ENCODE measurements at places on chromosomes 4 and X.

GRCh38 chr4:152357206-152357605, 178.7 kb downstream of the FBXW7 start:
- DNase-seq, result no peak

DNA sequence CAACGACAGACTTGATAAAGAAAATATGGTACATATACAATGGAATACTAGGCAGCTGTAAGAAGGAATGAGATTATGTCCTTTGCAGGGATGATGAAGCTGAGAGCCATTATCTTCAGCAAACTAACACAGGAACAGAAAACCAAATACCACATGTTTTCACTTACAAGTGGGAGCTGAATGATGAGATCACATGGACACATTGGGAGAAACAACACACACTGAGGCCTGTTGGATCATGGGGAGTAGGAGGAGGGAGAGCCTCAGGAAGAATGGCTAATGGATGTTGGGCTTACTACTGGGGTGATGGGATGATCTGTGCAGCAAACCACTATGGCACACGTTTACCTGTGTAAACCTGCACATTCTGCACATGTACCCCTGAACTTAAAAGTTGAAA, 209.7 kb downstream of the SPRY1 start:
- no peak for DNase-seq

DNA sequence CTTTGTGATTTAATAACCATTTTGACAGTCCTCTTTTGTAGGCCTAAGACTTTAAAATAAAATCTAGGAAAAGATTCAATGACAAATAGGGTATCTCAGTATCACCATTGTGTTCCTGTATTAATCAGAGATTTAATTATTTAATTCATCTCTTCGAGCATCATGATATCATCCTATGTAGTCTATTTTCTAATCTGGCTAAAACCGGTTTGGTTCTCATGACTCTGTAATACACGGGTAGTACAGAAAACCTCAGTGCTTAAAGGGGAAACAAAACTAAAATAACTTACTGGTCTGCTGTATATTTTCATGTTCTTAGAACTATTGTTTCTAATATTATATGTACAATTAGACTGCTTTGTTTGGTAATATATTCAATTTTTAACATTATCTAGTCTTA, 23.7 kb upstream of the FBXW7 start:
- DNase-seq, result no peak

- no peak for DNase-seq
Observed at GRCh38 chr4:4260185-4260751, 12.2 kb upstream of the TMEM128 start.

- no peak for DNase-seq
Observed at GRCh38 chrX:131063613-131064012, 5.5 kb downstream of the ARHGAP36 start.

DNA sequence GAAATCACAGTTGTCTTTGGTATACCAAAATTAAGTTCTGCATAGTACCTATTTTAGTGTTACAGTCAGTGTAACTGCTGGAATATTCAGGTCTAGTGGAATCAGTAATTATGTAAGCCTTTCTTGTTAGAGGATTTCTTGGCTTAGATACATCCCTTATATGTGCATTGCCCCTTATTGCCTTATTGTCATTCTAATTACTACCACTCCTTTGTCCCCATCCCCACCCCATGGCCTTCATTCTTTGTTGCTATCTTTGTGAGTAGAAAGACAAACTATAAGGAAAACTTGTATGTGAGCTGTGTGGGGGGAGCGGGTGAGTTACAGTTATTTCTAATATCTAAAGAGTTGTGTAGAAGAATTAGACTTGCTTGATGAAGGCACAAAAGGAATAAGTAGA, 36.9 kb upstream of the RPA4 start:
- no peak for DNase-seq

- no peak for DNase-seq
Observed at GRCh38 chrX:146264763-146265375, 447.2 kb downstream of the SLITRK2 start.

- DNase-seq, result no peak
Observed at GRCh38 chr4:79597266-79597665, 189.2 kb upstream of the GK2 start.

DNA sequence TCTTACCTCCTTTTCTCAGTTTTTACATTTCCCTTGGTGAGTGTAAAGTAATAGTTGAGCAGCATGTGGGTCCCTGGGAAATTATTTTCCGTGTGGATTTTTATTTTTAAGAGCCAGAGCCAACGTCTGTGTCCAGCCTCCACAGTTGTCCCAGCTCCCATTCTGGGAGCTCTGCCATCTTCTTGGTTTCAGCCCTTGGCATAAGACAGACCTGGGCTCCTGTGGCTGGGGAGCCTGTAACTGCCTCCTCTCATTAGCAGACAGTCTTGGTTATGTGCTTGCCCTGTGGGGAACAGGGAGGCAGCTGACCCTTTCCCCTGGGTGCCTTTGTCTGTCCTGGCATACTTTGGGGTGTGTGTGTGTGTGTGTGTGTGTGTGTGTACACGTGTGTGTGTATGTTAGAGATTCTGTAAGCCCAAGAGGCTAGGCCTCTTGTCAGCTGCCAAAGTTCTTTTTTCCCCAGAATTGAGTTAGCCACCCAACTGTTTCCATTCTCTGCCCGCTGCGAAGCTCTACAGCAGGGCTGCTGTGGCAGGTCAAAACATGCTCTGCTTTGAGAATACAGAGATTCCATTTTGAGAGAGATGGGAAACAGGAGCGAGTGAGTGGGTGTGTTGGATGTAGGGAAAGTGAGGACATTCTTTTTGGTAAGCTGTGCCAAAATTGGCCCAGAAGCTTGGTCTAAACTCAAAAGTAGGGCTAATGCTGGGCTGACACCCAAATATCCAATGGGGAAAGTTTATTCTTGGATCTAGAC, 140.7 kb downstream of the TMEM164 start:
- DNase-seq, result no peak

- DNase-seq, result no peak
Observed at GRCh38 chr4:86472377-86473019, 112.6 kb upstream of the MAPK10 start.

DNA sequence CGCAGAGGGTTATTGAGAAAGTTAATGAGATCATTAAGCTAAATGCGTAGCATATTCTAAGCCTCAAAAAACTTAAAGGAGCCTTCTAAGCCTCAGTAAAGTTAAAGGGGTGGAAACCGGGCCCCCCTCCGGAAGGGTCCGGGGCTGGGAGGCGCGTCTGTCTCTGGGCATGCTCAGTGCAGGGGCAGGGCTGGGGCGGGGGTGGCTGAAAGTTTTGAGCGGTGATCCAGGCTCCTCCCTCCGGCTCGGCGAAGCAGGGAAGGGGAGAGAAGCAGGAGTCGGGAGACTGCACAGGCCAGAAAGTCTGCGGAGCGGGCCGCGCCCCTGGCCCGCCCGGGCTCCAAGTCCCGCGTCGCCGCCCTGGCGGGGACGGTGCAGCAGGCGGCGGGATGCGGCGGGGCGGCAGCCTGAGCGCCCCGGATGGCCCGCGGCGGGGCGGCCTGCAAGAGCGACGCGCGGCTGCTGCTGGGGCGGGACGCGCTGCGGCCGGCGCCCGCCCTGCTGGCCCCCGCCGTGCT, at the start of gene EVC:
TSS of gene EVC (plus strand) at position 241 of the 518 bp plus-strand sequence. CDS start at position 421, 180 bp downstream.
- DNase-seq, result no peak

DNA sequence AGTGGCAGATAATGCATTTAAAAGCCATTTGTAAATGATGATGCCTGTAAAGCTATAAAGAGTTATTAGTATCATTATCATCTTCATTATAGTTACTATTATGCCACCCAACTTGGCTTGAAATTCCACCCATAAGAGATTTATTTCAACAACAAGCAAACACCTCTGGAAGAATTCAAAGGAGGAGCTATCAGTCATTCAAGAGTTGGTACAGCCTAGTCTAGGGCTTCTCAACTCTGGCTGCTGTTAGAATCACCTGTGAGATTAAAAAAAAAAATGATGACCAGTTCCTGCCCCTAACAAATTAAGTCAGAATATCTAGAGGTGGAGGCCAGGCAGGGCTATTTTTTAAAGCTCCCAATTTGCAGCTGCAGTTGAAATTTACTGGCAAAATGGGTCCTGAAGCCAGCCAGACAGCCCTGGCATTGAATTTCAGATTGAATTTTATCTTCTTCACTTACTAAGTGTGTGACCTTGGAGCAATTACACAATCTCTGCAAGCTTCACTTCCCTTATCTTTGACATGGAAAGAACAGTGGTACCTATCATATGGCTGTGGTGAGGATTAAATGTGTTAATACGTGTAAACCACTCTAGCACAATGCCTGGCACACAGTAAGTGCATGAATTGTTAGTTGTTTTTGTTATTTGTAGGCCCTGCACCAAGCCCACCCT, 52.9 kb upstream of the EDA start:
- DNase-seq, result no peak

GRCh38 chr4:147813973-147814372, 82.1 kb downstream of the ARHGAP10 start:
- DNase-seq, result no peak

- DNase-seq, result no peak
Observed at GRCh38 chr4:1001561-1002130, 8.4 kb upstream of the SLC26A1 start.

DNA sequence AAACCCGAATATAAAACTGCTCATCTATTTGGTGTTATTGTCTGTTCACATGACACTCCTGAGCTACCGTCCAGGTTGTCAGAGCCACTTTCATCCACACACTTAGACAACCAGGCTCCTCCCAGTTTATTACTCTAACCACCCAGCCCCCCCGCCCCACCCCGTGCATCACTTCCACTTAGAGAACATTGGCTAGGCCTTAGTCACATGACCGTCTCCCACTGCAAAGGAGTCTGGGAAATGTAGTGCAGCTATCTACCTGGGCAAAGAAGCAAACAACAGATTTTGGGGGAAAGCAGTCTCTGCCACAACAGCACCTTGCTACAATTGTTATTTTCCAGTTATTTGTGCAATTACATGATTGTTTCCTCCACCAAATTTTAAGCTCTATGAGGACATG, 57.6 kb upstream of the RBPJ start:
- DNase-seq, result no peak

GRCh38 chr4:67566335-67566734, 7.8 kb downstream of the STAP1 start:
- DNase-seq, result no peak

DNA sequence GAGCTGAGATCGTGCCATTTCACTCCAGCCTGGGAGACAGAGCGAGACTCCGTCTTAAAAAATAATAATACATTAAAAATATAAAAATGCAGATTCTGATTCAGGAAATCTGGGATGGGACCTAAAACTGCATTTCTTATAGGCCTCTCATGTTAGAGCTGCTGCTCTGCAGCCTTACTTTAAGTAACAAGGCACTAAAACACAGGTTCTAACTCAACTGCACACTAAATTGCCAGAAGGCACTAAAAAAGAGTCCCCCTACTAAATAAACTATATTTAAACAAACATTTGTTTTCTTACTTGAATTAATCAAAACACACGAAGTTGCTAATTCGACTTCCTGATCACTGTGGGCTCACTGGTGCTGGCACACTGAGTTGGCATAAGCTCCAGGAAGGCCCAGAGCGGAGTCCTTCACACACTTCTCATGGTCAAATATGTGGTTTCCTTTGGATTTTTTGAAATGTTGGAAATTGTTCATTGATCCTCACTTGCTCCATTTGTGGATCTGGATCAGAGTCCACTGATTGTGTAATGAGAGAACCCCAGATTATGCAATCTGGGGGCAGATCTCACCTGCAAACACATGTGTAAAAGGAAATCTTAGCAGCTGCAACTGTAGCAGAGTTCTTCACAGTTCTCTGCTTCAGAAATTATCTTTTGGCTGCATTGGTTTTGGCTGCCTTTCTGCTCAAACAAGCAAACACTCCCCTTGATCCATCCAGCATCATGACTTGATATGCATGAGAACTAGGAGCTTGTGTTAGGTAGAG, 59.3 kb downstream of the AFF1 start:
- DNase-seq, result no peak

DNA sequence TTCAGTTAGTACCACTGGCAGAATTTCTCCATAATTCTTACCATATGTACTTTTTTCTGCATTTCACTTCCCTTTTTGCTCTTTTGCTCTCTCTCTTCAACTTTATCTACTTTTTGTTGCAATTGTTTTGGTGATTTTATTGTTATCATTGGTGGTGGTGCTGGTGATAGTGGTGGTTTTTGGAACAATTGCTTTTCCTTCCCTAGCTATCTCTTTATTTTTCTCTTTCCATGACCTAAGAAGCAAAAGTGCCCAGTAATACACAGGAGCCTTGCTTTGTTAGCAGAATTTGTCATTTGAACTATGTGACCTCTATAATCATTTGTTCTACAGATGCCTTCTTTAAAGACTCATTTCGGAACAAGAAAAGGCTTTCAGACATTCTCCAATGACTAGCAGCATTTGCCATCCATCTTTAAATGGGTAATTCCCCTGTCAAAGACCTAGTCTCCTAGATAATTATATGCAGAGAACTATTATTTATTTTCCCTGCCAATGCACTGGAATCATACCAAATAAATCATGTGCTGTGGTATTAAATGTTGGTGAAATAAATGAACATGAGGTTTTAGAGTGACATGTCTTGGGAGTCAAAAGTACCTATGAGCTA, 154.5 kb downstream of the GASK1B start:
- DNase-seq, result no peak

GRCh38 chrX:1165535-1166196, 46.8 kb downstream of the CRLF2 start:
- DNase-seq, result no peak

DNA sequence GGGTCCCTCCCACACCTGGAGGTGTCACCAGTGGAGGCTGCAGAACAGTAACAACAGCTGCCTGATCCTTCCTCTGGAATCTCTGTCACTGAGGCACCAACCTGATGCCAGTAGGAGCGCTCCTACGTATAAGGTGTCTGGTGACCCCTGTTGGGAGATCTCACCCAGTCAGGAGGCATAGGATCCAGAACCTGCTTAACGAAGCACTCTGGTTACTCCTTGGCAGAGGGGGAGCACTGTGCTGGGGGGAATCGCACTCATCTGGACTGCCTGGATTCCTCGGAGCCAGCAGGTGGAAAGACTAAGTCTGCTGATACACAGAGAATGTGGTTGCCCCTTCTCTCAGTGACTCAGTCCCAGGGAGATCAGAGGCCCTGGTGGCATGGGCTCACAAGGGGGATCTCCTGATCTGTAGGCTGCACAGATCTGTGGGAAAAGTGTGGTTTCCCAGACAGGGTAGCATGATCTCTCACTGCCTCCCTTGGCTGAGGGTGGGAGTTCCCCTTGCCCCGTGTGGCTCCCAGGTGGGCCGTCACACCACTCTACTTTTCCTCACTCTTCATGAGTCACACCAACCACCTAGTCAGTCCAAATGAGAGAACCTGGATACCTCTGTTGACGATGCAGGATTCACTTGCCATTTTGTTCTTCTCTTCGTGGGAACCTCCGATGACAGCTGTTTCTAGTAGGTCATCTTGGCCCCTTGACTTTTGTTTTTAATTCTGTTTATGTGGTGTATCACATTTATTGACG, 305.9 kb downstream of the IDS start:
- no peak for DNase-seq

DNA sequence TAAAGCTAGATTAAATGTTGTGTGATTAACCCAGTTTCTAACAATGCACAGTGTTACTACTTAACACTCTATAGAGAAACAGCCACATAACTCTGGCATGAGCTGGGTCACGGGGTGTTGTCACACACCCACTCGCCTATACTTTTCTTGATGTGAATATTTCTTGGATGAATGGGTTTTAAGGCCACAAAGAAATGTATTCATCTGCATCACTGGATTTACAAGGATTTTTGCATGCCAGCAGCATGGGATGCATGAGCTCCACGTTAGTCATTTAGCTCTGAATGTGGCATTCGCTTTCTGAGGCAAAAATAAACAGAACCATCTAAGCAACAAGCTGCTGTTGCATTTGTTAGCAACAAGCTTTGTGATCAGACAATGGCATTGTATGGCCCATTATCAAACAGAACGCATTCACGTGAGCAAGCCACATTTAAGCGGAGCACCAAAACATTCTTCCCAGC, 89.7 kb downstream of the LRP2BP start:
- DNase-seq, result no peak

Data from activated CD8-positive, alpha-beta memory T cell treated with anti-CD3 and anti-CD28 coated beads for 1 hour (primary cell).